Tongue (tissue), 3 donors: ENCODE measurements at places on chromosomes 3 and 15. TPM values are rescaled to one million over a fixed set of nuclear protein-coding genes. Genes with fewer than 3 reads are reported as not detected.

DNA sequence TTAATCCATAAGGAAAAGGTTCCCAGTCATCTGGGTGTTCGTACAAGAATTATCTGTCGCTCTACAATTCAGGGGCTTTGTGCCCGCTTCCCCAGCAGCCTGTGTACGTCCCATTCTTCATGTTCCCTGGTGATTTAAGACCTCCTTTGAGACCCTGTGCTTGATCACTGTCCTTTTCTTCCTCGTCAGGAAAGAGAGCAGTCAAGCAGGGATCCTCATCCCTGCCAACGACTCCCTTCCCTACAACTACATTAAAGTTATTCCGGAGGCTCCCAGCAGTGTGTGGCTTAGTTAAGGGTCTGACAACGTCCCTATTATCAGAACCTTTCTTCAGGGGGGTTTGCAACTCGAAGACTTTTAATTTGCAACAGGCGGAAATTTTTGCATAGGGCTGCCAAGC, 175.7 kb downstream of the FOXP1 start:
- DNase-seq, result no peak

DNA sequence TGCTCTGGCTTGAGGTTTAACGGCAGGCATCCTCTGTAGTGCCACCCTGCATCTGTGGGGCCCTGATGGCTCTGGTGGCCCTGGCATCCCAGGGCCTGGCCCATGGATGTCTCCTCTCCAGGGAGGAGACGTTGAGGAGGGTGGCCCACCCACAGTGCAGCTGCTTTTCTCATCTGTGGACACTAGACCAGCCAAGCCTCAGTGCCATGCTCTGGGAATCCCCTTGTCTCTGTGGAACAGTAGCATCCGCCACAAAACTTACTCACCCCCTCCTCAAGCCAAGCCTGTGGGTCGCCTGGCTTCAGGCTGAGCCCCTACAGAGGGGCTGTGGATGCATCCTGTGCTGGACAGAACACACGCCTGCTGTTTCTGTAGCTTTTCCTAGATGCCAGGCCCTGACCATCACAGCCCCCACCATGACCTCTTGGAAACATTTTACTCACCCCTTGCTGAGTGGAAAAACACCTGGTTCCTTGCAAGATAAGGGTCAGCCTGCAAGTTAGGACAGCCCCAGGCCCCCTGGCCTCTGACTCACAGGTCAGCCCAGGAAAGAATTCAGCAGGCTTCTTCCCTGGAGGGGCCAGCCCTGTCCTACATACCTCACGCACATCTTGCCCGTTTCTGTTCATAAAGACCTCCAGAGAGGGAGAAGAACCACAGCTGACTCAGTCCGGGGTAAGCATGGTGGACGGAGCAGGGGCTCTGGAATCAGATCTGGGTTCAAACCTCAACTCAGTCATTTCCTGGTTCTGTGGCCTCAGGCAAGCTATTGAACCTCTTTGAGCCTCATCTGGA, 19.0 kb downstream of the PAK6 start:
- no peak for DNase-seq

DNA sequence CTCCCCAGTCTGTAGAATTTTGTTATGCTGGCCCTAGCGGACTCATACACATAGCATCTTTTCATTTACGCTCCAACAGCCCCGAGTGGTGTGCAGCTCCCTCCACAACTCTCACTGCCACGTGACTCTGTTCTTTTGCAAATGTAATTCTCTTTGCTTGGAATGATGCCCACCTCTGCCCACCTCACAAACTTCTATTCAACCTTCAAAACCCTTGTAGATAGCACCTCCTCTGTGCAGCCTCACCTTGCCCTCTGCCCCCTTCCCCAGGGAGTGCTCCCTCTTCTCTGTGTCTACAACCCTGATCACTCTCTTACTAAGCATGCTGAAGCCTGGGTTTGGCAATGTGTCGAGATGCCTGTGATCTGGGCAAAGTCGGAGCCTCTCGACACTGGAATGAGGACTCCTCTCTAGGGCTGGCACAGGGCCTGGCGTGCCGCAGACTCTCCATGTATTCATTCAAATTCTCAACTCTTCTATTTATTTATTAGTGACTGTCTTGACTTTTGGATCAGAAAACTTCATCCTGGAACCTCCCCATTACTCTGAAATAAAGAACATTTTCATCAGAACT, 73.5 kb downstream of the MGLL start:
- DNase-seq, result no peak

DNA sequence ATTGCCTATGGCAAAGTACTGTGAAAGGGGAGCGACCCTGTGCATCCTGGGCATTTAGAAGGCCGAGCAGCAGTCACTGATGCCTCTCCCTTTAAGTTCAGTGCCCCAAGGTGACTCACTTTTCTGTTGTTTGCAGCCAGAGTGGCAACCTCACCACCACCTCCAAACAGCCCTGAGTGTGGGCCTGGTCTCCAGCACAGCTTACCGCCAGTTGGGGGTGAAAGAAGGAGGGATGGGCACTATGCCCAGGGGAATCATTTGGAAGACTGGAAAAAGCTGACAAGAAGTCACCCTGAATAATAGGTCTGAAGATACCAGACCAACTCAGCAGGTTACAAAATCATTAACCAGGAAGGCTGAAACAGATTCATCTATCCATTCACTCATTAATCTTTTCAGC, 571.8 kb downstream of the EPHB1 start:
- DNase-seq, result no peak

GRCh38 chr3:13379201-13379830, 40.8 kb downstream of the NUP210 start:
- DNase-seq, result peak; percentile 43

DNA sequence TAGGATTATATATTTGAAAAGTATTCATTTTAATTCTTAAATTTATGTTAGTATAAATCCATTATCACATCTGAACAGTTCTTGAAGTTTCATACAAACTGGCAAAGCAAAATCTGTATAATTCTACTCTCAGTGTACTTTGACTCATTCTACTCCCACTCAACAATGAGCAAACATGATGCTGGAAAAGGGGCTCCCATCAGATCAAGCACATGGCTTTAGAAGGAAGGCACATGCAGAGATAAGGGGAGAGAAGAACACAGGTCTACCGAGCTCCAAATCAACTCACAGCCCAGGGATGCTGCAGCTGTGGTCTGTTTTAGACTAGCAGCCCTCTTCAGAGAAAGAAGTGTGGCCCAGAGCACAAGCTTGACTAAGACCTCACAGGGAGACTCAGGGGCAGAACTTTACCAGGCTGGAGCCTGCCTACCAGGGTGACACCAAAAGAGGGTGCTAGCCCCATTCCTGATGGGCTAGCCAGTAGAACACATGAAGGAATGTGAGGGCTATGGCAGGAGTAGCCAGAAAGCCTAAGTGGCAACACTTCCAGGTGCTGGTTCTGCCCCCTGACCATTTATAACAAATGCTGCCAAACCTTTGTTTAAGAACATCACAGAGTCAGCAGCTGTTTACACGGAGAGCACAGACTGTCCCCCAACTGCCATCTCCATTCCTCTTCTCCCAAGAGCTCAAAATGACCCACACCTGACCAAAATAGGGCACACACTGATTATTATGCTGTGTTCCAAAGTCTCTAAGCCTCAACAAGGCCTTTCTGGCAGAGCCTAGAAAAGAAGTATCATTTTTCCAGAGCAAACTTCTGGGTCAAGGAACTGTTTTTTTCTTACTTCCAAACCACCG, 19.5 kb downstream of the SEC22C start:
- no peak for DNase-seq

DNA sequence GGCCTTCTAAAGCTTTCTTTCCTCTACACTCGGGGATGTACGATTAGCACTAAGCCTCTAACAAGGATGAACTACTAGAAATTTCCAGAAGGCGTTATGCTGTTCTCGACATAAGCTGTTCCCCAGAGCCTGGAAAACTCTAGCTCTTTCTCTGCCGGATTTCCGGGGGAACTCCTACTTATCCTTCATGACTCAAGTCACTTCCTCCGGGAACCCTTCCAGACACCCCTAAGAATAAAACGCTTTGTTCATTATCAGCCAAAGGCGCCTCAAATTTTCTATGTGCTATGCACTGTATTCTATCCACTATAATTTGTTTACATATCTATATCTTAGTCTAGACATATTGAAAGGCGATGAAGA, 455 bp upstream of the SNAP23 start:
- peak; percentile 75 for DNase-seq

DNA sequence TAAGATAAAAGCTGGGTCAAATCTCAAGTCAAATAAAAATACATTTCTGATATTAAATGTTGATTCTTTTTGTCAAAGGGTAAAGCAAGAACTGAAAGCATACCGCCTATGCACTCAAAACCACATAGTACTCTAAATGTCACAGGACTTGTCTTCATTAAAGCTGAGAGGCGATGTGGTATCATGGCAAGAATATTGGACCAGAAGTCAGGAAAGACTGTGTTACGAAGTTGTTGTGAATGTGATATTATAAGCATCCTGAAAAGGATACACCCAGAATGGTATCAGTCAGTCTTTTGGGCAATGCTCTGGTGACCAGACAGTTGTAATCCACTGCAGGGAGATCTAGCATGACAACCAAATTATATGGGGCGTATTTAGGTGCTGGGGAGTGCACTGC, 33.8 kb downstream of the TIGIT start:
- no peak for DNase-seq

GRCh38 chr3:14200841-14201240, 22.2 kb downstream of the LSM3 start:
- no peak for DNase-seq

- no peak for DNase-seq
Observed at GRCh38 chr15:82774496-82774895, 31.4 kb downstream of the FSD2 start.

DNA sequence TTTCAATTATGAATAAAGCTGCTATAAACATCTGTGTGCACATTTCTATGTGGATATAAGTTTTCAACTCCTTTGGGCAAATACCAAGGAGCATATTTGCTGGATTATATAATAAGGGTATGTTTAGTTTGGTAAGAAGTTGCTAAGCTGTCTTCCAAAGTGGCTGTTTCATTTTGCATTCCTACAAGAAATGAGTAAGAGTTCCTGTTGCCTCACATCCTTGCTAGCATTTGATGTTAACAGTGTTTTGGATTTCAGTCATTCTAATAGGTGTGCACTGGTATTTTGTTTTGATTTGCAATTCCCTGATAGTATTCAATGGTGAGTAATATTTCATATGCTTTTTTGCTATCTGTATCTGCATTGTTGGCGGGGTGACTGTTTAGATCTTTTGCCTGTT, 120.7 kb upstream of the MDFIC2 start:
- DNase-seq, result no peak

GRCh38 chr3:97230486-97230885, 416.1 kb downstream of the EPHA6 start:
- no peak for DNase-seq

DNA sequence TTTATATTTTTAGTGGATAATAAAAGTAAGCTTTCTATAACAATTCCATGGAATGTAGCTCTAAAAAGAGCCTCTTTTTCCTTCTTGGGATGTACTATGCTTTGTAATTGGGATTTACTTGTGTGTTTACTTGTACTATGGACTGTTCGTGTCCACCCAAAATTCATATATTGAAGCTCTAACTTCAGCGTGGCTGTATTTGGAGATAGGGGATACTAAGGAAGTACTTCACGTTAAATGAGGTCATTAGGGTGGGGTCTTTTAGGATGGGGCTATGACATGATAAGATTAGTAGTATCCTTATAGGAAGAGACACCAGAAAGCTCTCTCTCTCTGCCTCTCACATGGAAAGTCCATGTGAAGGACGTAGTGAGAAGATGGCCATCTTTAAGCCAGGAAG, 64.9 kb downstream of the P3H2 start:
- DNase-seq, result no peak

- no peak for DNase-seq
Observed at GRCh38 chr15:55494931-55495330, 13.1 kb downstream of the DNAAF4 start.

DNA sequence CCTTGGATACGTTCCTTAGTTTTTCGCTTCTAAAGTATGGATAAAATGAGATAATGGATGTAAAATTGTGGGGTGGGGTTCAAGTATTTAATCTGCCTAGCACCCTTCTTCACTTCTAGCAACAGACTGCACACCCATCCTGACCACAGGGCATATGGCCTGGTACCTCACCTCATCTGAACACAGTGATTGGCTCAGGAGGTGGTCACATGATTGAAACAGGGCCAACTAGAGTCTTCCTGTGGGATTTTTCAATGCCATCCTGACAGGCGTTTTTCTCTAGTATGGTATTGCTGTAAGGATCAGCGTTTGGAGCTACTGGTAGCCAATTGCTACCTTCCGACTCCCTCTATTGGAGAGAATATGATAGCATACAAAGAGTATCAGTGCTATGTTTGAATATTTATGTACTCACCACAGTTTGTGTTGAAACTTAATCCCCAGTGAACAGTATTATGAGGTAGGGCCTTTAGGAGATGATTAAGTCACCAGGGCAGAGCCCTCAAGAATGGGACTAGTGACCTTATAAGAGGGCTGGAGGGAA, 172.2 kb downstream of the PPM1L start:
- DNase-seq, result no peak

- no peak for DNase-seq
Observed at GRCh38 chr3:123728014-123728413, 143.2 kb upstream of the HACD2 start.

DNA sequence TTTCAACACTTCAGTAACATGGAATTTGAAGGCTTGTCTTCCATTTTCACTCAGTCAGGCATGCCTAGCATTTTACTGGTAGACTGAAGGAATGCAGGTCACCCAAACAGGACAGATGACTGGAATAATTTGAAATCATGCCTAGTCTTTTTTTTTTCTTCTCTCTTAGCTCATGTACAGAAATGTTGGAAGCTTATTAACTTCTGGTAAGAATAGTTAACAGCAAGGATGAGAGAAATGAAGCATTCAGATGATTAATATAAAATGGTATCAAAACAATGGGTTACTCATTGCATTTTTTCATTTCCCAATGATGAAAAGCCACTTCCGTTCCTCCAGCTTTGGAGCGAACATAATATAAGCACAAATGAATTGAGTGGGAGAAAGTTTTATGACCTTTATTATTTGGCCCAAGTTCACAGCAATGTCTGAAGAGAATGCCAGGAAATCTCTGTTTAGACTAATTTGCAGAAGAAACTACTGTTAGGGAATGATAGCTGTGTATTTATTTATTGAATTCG, 431.6 kb upstream of the RASGRP1 start:
- peak; percentile 5 for DNase-seq

- DNase-seq, result no peak
Observed at GRCh38 chr3:8776406-8776805, 7.0 kb upstream of the OXTR start.

Gene DLEC1
- 0.10 TPM for total RNA-seq

Gene DNAH12
- 0.21 TPM for total RNA-seq

Gene BFSP2
- not detected for total RNA-seq

Gene ZNF662
- 12.2 TPM for total RNA-seq

Gene KAT2B
- total RNA-seq, result 32.3 TPM

Gene EFL1
- 30.1 TPM for total RNA-seq

Gene CCRL2
- 3.7 TPM for total RNA-seq
